Stimulated activated CD8-positive, alpha-beta memory T cell treated with anti-CD3 and anti-CD28 coated beads, Interleukin-15, amount 100 ng/mL, for 1 hour (primary cell): ENCODE measurements at places on chromosomes 5 and 9.

DNA sequence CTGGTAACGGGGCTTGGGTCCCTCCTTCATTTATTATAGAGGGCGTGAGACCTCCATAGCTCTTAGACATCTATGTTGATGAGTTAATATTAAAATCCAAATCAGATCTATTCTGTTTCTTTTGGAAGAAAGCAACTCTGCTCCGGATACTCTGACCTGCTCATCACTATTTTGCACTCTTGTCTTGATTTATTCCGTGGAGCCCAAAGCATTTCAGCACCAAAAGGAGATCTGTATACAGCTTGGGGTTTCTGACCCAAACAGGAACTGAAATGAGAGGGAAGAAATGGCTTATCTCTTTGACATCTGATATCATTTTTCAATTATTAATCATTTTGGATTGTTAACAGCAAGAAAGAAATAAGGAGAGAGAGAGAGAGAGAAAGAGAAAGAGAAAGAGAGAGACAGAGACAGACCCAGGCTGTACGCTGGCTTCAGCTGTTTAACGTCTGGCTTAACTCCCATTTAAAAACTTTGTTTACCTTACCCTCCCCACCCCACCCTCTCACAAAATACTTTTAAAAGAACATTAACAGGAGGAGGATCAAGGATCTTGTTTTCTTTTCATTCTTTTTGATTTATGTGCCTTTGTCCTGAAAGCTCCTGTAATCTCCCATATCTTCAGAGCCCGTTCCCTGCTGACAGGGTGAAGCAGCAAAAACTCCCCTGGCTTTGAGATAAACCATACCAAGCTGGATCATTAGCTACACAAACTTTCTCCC is 231.4 kb upstream of the TUT7 start:
- DNase-seq = no peak

DNA sequence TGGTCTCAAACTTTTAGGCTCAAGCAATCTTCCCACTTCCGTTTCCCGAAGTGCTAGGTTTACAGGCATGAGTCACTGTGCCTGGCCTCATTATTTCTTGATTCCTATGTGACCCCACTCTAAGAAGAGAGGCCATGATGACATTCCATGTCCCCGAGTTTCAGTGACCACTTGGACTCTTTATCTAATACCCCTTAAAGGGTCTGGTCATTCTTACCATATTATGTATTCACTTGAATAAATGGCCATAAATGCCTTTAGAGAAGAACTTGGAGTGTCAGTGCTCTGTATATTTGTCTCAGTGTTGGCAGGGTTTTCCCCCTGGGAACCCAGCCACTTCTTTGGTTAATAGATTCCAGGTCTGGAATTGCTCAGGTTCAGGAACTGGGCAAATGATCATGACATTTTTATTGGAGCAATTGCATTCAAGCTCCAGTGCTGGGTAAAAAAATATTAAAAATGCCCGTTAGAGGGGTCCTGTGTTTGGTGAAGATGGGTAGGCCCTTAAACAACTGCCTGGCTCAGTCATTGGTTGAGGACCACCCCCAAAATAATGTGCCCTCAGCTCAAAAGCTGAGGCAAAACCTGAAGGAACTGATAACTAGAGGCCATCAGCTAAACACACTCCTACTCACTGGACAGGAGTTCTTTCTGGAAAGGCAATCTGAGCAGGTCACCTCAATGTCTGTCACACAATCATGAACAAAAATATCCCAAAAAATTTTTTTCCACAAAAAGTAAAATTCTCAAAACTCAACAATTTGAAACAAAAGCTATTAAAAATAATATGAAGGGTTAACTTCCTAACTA is 186.6 kb upstream of the ZNF608 start:
- DNase-seq = no peak

- DNase-seq = no peak
Observed at GRCh38 chr9:89436963-89437625, 60.8 kb downstream of the SEMA4D start.

DNA sequence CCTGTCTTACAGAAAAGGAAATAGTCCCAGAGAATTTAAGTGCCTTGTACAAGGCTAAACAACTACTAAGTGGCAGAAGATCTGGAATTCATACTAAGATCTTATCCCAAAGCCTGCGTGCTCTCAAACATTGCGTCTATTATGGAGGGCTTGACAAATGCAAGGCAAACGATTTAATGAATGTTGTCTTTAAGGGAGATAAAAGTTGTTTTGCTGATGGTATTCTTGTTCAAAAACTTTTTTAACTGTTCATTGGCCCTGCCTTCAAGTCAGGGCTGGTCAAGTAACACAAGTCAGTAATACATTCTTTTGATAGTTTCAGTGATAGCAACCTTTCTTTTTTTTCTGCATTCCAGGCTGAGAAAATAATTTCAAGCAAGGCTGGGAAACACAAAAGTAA is 1.7 kb upstream of the SLC38A9 start:
- no peak for DNase-seq

DNA sequence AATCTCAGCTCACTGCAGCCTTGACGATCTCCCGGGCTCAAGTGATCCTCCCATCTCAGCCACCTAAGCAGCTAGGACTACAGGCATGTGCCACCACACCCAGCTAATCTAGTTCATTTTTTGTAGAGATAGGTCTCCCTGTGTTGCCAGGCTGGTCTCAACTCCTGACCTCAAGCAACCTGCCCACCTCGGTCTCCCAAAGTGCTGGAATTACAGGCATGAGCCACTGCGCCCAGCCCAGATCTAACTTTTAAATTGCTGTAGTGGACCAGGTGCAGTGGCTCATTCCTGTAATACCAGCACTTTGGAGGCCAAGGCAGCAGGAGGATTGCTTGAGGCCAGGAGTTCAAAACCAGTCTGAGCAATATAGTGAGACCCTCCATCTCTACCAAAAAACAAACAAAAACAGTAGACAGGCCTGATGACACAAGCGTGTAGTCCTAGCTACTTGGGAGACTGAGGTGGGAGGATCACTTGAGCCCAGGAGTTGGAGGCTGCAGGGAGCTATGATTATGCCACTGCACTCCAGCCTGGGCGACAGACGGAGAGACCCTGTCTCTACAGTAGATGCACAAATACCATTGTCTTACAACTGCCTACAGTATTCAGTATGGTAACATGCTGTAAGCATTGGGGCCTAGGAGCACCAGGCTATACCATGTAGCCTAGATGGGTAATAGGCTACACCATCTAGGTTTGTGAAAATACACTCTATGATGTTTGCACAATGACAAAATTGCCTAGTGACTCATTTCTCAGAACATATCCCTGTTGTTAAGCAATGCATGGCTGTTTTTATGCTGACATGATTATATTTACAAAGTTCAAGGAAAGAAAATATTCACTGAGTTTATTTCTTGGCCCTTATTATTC is 1.5 kb upstream of the SIT1 start:
- no peak for DNase-seq

GRCh38 chr5:67090593-67090992 is 106.0 kb downstream of the CD180 start:
- no peak for DNase-seq

DNA sequence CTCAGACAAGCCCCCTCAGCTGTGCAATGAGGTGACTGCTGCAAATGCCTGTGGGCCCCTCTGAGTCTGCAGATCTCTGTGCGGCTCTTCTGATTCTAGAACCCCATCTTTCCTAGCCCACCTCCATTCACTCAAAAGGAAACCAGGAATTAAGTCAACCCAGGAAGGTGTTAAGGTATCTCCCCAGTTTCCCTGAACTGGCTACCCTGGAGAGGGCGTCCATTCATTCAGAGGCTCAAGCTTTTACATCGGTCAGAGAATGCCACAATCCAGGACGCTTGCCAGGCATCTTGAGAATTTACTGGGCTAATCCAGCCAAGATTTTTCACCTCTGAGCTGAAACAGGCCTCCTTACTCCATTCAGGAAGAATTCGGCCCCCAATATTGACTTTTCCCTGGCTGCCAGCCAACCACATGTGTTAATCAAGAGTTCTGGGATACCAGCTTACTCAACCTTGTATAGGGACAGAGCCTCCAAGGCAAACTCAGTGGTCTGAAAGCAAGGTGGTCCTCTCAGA is 889 bp upstream of the ADAMTS12 start:
- DNase-seq = no peak

- DNase-seq = no peak
Observed at GRCh38 chr5:149740341-149740740, 10.2 kb downstream of the PPARGC1B start.

DNA sequence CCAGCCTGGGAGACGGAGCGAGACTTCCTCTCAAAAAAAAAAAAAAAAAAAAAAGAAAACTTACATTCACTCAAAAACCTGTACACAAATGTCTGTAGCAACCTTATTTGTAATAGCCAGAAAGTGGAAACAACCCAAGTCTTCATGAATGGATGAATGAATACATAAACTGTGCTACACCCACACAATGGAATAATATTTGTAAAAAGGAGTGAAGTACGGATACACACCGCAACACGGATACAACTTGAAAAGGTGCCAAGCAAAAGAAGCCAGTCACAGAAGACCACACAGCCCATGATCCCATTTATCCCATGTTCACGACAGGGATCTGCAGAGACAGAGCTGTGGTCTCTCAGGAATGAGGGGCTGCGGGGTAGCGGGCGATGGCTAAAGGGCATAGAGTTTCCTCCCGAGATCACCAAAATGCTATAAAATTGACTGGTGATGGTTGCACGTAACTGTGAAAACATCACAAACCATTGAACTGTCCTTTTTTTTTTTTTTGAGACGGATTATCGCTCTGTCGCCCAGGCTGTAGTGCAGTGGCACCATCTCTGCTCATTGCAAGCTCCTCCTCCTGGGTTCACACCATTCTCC is 76.2 kb upstream of the COL5A1 start:
- DNase-seq = no peak

GRCh38 chr9:136211441-136212344 is 6.8 kb upstream of the LHX3 start:
- no peak for DNase-seq
